ENCODE measurements at places on chromosomes 4 and X.
A peak's percentile ranks its signal among the peaks of the same experiment; 100 is the strongest.

DNA sequence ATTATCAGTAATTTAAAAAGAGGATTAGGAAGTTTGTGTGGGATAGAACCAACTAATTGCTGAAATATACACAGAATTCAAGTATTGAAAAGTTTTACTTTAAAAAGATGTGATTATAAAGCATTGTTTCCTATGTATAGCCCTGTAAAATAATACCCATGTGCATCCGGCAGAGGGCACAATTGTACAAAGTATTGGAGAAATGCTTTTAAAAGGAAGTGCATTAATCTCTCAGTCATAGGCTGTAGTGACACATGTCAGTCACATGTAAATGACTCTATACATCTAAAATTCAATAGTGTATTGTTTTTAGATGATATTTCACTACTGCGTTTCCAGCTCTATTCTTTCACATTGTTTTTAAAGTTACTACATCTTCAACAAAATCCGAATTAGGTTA is 9.7 kb upstream of the GEMIN8 start:
- peak; percentile 62 for DNase-seq

DNA sequence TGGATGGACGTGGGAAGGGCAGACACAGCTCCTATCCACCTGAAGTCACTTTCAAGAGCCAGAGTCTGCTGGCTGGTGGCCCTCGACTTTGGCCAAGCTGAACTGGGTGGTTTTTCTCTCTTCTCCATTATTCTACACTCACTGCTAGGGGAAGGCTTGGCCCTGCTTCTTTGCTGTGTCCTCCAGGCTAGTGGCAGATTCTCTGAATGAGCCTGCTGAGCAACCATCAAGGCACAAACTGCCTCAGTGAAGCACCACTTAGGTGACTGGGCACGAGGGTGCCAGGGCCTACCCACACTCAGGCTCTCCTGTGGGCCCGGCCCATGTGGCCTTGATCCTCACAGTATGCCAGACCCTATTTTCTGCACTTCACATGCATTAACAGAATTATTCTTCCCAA is 92.0 kb downstream of the PJA1 start:
- no peak for DNase-seq

DNA sequence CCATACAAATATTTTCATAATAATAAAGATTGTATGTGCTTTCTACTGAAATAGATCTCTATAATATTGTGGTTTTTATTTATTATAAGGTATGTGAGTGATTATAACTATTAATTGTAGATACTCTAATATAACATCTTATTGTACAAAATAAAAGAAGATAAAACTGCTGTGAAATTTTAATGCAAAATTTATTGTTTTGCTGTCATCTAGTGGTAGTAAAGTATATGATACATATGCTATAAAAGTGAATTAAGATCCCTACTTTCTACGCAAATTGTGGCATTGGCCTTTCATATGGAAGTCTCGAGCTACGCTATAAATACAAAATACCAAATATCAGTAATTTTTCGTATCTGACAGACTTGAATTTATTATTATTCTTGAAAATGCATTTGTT is 19.3 kb downstream of the YIPF7 start:
- DNase-seq, result no peak

DNA sequence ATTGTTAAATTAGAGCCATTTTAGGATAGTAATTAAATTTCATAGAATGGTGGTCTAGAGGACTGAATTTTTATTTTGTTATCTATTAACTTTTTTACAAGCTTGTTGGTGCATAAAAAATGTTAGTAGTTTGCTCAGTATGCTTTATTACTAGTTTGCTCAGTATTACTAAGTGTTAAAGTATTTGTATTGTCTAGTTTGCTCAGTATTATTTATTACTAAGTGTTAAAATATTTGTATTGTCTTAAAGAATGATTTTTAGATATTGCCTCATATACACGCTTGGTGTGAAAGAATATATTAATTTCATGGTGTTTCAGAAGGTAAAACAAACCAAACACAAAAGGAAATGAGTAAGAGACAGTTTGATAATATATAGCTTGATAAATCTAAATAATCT is 268.4 kb upstream of the MAGEB18 start:
- DNase-seq, result peak; percentile 43

- no peak for DNase-seq
Measured at GRCh38 chr4:8554555-8555100, 25.6 kb upstream of the GPR78 start.

- DNase-seq, result no peak
Measured at GRCh38 chr4:56356650-56357049, 30.6 kb downstream of the AASDH start.

DNA sequence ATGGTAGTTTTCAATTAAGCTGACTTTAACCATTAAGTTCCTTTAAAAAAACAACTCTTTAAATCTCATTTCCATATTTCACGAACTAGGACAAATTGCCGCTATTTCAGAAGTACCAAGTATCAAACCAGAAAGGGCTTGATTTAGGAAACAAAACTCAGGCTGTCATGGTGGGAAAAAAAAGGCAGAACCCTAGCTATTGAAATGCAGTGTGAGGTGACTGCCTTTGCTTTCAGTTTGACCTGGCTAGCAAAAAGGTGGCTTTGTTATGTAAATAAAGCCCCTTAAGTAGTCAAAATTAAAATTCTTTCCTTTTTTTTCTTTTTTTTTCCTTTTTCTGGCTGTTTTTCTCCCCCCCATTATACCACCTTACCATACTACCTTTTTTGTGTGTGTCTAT is 40.6 kb upstream of the CYP2U1 start:
- no peak for DNase-seq

DNA sequence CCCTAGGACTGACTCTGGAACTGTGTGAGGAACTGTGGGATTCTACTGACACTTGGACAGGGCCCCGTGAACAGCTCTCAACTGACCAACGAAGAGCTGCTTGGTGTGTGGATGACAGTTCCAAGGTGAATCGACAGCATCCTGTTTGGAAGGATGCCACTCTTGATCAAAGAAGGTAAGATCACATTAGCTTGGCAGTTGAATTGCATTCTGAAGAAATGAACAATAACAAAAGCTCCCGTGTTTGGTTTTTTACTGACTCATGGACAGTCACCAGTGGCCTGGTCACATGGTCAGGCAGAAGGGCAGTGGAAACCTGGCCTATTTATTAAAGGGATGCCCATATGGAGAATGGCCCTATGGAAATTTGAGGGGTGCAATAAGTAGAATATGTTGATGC is 33.1 kb upstream of the GPR34 start:
- peak; percentile 45 for DNase-seq
